DMS 273 treated with DMSO at 0.1 percent for 48 hours (cell line): ENCODE measurements at places on chromosomes 12 and 14.

- no peak for DNase-seq
Observed at GRCh38 chr14:91985521-91986255, 38.2 kb upstream of the FBLN5 start.

GRCh38 chr14:104503691-104504090 is 75.9 kb upstream of the C14orf180 start:
- DNase-seq, result no peak

GRCh38 chr12:102527171-102527720 is 46.9 kb upstream of the IGF1 start:
- no peak for DNase-seq

DNA sequence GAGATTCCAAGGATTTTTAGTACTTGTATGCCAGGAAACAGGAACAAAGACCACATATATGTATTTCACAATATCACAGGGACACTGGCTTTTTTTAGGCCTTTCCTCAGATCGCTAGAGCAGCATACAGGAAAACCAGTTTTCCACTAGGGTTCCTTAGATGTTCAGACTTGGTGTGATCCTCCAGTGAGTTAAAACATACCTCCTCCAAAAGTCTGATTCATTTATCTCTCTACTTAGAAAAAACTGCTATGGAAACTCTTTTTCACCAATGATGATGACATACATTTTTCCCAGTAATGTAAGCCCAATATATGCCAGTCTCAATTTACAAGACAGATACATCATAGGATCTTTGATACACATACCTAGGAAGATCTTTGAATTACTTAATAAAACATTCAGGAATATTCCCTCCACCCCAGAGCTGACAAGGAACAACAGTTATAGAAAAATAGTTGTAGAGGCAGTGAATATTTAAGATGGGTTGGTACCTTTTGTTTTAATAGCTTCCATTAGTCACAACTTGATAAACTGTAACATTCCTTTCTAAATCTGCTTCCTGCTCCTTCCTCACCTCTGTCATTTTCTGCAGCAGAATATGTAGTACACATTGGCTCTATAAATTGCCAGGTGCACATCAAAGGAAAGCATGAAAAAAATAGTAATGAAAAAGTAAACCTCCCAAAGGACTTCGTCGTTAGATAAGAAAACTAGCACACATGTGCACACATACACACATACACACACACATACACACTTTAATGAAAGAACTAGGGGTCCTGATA is 27.5 kb downstream of the BCAT1 start:
- DNase-seq, result no peak

DNA sequence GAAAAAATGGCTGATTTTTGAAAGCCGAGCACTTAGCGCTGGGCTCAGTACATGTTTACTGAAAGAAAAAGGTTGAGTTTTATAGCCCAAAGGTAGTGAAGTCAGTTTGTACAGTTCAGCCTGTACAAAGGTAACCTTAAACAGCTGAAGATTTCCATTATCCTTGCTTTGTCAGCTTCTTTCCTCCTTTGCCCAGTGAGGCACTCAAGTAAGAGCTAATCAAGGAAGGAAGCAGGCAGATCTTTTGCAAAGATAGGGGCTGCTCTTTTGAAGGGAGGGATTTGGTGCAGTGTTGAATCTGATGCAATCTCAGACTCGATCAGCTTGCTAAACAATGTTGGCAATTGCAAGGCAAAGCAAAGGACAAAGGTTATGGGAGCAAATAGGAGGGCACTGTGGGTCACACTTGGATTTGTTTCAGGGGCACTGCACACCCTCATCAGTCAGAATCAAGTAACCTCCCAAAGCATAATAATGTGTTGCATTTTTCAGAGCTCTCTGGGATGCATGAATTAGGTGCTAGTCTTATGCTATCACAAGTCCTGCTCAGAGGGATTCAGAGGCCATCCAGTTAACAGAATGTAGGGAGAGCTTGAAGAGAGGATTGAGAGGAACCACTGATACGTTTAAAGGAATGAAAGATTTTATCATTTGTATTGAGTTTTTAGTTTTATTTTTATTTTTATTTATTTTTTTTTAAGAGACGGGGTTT is 44.4 kb downstream of the ANO6 start:
- DNase-seq, result no peak

DNA sequence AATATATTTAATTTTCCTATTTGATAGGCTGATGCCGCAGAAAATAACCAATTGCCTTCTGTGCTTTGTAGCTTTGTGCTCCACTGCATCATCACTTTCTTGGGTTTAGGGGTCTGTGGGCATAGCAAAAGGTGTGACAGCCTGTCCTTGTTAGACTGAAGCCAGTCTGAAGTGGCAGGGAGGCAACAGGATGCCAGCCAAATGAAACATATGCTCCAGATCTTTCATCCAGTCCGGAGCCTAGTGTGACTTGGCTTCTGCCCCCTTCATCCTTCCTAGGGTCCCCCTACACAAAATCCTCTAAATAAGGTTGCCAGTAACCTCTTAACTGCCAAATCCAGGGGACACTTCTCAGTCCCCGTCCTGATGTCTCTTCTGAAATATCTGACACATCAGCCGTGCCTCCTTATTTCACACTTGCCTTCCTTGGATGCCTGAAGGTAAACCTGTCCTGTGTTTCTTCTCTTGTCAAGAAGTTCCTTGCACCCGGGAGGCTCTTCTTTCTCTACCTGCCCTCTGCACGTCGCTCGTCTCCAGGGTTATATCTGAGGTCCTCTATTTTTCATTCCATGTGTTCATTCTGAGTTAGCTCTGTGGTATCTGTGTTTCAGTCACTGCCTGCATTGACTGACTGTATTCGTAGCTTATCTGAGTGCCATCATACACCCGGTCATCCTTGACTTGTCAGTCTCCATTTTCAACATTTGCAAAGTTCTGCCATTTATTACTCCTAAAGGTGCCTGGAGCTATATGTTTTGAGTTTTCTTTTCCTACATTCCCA is 47.8 kb downstream of the HMGA2 start:
- DNase-seq, result no peak

GRCh38 chr12:23684121-23684520 is 265.3 kb downstream of the SOX5 start:
- DNase-seq, result no peak

DNA sequence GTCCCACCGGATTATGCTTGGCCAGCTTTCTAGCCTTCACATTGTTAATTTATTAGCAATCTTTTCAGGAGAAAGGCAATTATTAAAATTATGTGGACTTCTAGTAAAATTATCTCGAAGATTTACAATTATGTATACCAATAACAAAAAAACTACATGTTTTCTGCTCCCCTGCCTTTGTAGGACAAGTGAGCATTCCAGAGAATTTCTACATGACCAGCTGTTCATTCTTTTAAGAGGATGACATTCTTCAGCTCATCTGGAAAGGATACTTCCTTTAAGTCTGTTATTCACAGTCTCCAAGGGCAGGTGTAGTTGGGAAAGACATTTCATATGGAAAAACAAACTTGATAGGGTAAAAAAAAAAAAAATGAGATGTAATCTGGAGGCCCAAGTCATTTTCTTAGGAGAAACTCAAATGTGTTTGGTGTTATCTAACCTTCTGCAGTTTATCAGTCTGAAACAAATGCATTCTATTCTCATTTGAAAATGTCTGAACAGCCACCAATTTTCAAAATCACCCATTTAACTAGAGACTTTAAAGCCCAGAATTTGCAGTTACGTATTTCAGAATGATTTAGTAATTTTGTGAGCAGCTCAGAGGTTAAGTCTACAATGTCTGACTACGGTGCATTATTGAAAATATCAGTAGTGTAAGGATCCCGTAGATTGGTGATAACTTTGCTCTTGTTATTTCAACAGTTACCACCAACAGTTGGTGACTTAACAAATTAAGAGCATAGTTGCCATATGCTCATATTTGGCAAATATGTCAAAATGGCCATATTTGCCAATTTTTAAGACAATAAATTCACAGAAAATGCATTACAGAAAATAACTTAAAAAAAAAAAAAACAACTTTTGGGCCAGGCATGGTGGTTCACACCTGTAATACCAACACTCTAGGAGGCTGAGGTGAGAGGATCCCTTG is 1.8 kb upstream of the PHLDA1 start:
- no peak for DNase-seq

GRCh38 chr12:91395628-91396135 is 213.1 kb upstream of the DCN start:
- no peak for DNase-seq

DNA sequence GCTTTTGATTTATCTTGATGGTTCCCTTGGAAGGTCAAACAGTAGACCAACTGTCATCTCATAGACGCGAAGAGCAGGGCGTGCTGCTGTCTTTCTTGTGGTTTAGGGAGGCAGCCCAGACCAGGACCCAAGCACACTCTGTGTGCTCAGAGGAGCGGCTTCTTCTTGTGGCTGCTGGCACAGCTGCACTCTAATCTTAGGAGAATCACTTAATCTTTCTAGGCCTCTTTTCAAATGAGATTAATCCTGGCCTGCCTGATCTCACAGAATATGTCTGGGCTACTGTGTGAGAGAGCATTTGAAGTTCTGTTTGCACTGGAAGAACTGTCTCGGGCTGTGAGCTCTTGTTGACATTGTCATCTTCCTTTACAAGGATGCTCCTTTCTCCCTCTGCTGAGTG is 60.0 kb upstream of the TRAF3 start:
- no peak for DNase-seq

GRCh38 chr12:89038831-89039512 is 313.3 kb downstream of the DUSP6 start:
- no peak for DNase-seq

GRCh38 chr12:114665411-114666260 is 18.3 kb downstream of the TBX3 start:
- no peak for DNase-seq

- DNase-seq, result no peak
Observed at GRCh38 chr14:96060186-96060933, 21.2 kb downstream of the C14orf132 start.

DNA sequence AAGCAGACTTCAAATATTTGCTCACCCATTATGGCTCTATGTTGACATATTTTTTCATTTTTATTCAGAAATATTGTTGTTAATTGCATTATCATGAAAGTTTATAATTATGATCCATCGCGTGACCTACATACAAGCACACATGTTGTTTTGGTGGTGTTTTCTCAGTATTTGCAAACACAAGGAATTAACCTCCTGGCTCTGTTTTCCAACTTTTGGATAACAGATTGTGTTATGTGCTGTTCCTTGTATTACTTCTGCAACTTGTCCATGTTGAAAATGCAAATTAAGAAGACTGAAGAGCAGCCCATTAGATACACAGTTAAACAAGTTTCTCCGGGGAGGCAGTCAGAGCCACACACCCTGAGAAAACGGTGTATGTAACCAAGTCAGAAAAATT is 201.2 kb downstream of the SEC23A start:
- DNase-seq, result no peak

GRCh38 chr14:38727731-38728130 is 375.3 kb downstream of the SEC23A start:
- no peak for DNase-seq

DNA sequence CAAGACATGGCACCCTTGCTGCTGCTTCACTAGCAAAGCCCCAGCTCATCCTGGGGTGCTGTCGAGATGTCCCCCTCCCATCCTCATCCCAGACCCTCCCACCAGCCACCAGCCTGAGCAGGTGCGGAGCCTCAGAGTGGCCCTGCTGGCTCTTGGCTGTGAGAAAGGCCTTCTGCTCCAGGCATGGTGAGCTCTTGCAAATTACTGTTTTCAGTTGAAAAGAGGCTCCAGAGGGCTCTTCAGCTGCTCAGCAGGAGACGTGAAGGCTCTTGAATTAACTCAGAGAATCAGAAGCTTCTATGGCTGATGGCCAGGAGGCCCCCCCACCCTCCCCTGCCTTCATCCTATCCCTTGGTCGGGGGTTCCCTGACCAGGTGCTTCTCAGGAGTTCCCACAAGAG is 44.1 kb downstream of the WSCD2 start:
- DNase-seq, result no peak

- DNase-seq, result no peak
Observed at GRCh38 chr12:19597167-19598026, 158.1 kb downstream of the AEBP2 start.

DNA sequence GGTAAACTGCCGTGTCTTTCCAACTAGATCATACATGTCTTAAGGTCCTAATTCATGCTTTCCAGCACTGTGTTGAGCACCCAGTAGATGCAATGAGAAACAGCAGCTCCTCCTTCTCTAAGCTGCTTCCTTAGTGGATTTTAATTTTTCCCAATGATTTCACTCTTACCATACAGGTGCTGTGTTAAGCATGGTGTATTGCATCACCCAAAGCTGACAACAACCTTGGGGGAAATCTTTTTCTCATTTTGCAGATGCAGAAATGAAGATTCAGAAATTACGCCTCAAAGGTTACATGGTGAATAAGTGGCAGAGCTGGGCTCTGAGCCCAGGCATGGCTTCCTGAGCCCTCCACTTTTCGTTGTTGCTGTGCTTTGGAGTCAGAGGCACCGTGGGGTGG is 75.6 kb downstream of the NEDD1 start:
- DNase-seq, result no peak

GRCh38 chr12:58818546-58818945 is 101.8 kb downstream of the LRIG3 start:
- DNase-seq, result no peak

DNA sequence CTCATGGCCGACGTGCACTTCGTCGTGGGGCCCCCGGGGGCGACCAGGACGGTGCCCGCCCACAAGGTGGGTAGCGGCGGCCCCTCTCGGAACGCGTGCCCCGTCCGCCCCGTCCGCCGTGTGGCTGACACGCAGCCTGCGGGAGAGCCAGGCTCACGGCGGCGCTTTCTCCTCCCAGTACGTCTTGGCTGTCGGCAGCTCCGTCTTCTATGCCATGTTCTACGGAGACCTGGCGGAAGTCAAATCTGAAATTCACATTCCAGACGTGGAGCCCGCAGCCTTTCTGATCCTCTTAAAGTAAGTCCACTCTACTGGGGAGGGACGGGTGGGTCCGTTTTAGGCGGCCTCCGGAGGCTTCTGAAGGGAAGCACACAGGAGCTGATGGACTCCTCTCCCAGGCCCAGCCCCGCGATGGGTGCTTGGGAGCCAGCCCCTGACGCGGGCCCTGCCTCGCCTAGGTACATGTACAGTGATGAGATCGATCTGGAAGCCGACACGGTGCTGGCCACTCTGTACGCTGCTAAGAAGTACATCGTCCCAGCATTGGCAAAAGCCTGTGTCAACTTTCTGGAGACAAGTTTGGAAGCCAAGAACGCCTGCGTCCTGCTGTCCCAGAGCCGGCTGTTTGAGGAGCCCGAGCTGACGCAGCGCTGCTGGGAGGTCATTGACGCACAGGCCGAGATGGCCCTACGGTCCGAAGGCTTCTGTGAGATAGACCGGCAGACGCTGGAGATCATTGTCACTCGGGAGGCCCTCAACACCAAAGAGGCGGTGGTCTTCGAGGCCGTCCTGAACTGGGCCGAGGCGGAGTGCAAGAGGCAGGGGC is 1.1 kb downstream of the BTBD6 start:
- no peak for DNase-seq

DNA sequence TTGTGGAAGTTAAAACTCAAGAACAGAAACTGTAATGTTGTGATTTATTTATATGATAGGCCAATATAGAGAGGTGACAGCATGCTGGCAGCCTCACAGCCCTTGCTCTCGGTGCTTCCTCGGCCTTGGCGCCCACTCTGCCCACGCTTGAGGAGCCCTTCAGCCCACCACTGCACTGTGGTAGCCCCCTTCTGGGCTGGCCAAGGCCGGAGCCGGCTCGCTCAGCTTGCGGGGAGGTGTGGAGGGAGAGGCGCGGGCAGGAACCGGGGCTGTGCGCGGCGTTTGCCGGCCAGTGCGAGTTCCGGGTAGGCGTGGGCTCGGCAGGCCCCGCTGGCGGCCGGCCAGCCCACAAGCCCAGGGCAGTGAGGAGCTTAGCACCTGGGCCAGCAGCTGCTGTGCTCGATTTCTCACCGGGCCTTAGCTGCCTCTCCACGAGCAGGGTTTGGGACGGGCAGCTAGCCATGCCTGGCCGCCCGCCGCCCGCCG is 65.8 kb upstream of the SLC8A3 start:
- DNase-seq, result peak; percentile 8
